Endothelial cell of umbilical vein (primary cell): ENCODE measurements at places on chromosomes 7 and 10. TPM values are rescaled to one million over a fixed set of nuclear protein-coding genes. Genes with fewer than 3 reads are reported as not detected.

GRCh38 chr10:45376371-45376801 lies 2.4 kb downstream of the ALOX5 start:
- peaks cover 8% of the 10 kb centered on the region for H3K4me1 ChIP-seq
- DNase-seq: no peak
- H3K36me3 ChIP-seq: no peaks in the 10 kb centered on the region

DNA sequence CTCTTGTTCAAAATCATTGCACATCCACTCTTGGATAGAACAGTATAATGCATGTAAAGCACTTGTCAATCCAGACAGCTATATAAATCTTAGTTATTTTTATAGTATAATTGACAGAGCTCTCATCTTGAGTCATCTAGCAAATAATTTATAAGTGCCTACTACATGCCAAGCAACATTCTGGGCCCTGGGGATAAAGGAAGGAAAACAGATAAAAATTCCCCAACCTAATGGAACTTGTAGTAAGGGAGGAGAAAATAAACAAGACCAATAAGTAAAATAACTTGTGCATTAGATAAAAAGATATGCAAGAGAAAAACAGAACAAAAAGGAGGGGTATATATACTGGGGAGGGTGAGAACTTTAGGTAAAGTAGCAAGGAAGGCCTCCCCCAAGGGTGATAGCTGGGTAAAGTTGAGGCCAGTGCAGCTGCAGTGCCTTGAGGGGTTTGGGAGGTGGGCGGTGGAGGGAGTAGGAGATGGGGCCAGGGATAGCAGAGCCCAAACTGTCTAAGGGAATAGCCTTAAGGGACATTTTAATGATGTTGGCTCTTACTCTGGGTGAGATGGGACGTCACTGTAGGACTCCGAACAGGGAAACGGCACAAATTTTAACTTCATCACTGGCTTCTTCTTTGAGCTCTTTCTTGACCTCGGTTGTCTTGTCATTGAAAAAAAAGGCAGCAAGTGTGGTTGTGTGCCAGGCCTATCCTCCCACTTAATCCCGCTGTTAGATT lies 79.3 kb upstream of the SEC61G start:
- peaks cover 10% of the 10 kb centered on the region for H3K27me3 ChIP-seq
- H3K36me3 ChIP-seq: no peaks in the 10 kb centered on the region
- no peak overlapping the region for H3K27ac ChIP-seq
- H3K4me1 ChIP-seq: no peaks in the 10 kb centered on the region
- DNase-seq: no peak
- H3K4me3 ChIP-seq: no peak overlapping the region

- no peaks in the 10 kb centered on the region for H3K27me3 ChIP-seq
- H3K27ac ChIP-seq: no peak overlapping the region
- H3K4me1 ChIP-seq: peaks cover 6% of the 10 kb centered on the region
- no peak for DNase-seq
Measured at GRCh38 chr7:77558284-77558967, 21.3 kb downstream of the PTPN12 start.

- no peak for DNase-seq
- H3K36me3 ChIP-seq: no peaks in the 10 kb centered on the region
- no peak overlapping the region for H3K27ac ChIP-seq
- H3K27me3 ChIP-seq: no peaks in the 10 kb centered on the region
Measured at GRCh38 chr10:19497026-19497425, 319.2 kb upstream of the PLXDC2 start.

EPHA1 gene
- 0.06 and 0.07 TPM in 2 replicates for polyA plus RNA-seq
